ENCODE measurements at places on chromosomes 11 and 22. TPM values are rescaled to one million over a fixed set of nuclear protein-coding genes. Genes with fewer than 3 reads are reported as not detected.

SLC22A8 gene
- total RNA-seq, result not detected

RGL4 gene
- total RNA-seq, result not detected

RAB3IL1 gene
- total RNA-seq, result 1.1 TPM

UCP2 gene
- 0.26 TPM for total RNA-seq

PRCP gene
- total RNA-seq, result 25.9 TPM

All from bronchial epithelial cell (primary cell).